ENCODE measurements at places on chromosomes 6 and 20.

DNA sequence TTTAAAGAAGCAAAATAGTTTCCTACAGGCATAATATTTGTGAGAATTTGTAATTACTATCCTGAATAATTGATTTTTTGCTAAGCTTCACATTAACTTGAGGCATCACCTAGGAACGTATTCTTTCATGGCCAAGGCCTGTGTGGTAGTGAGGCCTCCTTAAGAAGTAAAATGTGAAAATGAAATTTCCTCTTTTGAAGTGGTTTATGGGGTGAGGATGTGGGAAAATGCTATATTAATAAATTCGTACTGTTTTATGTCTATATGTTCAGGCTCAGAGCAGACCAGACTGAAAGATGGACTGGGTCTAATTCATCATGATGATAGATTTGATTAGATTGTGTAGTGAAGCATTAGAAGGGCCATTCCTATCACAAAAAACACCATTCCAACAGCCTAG, 33.1 kb downstream of the MYLIP start:
- no peak for DNase-seq

DNA sequence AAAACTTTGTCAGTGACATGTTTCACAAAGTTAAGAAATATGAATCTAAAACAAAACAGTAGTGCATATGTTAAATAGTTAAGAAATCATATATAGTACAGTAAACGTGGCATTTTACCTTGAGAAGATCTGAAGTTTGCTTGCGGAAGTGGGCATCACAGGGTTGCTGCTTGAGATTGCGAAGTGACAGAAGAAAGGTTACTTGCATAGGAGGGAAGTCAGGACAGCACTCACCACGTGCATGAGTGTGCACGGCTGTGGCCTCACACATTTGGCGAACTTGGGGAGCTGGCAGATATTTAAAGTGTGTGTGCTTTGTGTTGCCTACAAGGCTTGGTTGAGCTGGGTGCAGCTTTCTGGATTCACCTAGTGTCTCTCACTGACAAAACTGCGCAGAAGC, 431.5 kb upstream of the ARID1B start:
- no peak for DNase-seq

GRCh38 chr6:151242420-151242861, 2.7 kb downstream of the AKAP12 start:
- DNase-seq, result no peak

- DNase-seq, result no peak
These were observed 78.4 kb downstream of the ERMARD start for GRCh38 chr6:169829786-169830185.

DNA sequence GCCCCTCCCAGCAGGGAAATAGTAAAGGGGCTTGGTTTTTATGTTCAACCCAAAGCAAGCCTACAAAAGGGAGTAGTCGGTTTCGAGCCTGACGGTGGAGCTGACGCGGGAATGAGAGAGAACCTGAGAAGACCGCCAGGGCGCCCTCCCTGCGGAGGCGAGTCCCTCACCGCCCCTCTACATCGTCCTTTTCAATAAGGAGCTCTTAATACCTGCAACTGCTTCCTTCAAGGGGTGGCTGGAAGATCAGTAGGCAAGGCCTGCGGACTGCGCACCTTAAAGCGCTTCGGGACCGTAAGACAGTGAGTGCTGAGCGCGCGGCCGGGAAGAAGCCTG, 709 bp upstream of the ZNF76 start:
- peak; percentile 74 for DNase-seq

DNA sequence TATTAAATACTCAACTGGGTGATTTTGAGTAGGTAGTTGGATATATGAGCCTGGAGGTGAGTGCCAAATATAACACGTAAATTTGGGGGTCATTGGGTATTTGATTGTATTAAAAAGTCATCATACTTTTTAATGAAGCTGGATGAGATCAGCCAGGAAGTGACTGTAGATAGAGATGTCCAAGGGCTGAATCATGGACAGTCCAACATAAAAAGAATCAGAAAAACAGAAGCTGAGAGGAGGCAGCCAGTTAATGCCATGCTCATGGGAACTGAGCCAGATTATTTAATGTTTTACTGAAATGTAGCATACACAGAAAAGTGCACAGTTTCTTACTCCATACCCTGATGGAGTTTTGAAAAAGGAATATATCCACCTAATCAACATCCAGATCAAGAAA, 435.5 kb upstream of the PLCB4 start:
- no peak for DNase-seq

- no peak for DNase-seq
These were observed 2.3 kb upstream of the PRIM2 start for GRCh38 chr6:57315111-57315510.

DNA sequence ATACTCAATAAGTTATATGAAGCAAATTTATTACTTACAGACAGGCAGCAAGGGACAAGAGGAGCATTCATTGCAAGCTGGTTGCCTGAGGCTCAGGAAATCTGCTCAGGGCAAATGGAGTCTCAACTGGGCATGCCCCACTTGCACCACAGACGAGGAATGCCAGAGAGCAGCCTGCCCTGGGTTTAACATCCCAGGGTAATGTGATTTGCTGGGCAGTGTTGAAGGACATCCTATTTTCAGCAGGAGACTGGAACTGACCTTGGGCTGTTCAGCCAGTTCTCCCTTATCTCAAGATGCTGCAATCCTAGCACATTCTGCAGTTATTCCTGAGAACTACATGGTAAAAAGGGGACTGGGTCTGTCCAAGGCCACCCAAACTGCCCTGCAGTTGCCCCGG, 3.8 kb upstream of the ENTPD6 start:
- no peak for DNase-seq

Data from DMS79 (cell line).